Astrocyte of the spinal cord (primary cell): ENCODE measurements at places on chromosomes 5 and 9.
A peak's percentile ranks its signal among the peaks of the same experiment; 100 is the strongest.

DNA sequence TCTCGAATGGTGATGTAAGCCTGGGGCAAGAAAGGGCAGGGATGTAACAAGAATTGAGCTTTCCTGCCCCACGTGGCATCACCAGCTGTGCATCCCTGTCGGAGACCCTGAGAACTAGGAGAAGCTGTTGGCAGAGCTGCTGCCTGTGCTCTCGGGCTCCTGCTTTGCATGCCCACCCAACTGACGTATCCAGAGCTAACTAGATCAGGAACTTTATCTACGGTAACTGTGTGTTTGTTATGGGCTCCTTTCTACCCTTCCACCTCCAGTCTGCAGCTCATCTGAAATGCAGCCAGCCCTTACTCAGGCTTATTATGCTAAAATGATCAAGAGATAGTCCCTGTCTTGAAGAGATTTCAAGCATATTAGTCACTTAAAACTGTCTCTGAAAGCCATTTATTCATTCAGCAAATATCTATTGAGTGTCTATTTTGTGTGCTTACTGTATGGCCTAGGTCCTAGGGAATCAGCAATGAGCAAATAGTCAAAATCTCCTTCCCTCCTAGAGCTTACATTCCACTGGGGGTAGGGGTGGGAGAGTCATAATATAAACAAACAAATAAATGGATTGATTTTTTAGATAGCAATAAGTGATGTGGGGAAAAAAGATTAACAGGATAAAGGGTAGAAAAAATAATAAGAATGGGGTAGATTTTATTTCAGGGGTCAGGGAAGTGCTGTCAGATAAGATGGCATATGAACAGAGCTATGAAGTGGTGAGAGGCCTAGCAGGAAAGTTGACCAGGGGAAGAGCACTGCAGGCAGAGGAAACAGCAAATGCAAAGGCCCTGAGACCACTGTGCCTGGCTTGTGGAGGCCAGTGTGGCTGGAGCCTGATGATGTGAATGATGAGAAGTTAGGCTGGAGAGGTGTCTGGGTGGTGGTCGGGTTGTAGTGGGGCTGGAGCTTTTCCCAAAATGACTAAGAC is 118.2 kb downstream of the GALNT10 start:
- peak; percentile 62 for DNase-seq

DNA sequence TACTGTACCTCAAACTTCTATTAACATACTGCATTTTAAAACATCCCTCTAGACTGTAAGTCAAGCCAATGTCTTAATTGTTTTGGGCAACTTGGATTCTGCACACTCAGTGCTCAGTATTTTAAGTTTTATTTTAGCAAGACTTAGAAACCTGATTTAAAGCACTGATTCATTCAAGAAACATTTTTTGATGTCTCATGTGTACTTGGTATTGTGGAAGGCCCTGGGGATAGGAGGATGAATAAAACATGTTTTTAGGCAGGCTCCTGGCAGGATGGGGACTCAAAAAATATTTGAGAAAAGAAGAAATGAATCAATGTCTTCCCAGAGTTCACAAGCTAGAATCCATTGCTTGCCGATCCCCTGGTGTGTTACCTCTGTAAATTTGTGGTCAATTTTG is 334.0 kb upstream of the PUM3 start:
- no peak for DNase-seq

- DNase-seq = no peak
These were observed 149.9 kb upstream of the HMHB1 start for GRCh38 chr5:143662020-143662419.

GRCh38 chr9:35096035-35096849 is at the start of gene PIGO:
Gene PIGO, minus strand, starts transcription at chr9:35096591. Its CDS starts 1,026 bp downstream, at chr9:35095565.
- DNase-seq = peak; percentile 80

- DNase-seq = no peak
These were observed 19.1 kb downstream of the SH3GL2 start for GRCh38 chr9:17597977-17598376.

GRCh38 chr5:8012131-8012977 is 143.4 kb downstream of the MTRR start:
- no peak for DNase-seq

DNA sequence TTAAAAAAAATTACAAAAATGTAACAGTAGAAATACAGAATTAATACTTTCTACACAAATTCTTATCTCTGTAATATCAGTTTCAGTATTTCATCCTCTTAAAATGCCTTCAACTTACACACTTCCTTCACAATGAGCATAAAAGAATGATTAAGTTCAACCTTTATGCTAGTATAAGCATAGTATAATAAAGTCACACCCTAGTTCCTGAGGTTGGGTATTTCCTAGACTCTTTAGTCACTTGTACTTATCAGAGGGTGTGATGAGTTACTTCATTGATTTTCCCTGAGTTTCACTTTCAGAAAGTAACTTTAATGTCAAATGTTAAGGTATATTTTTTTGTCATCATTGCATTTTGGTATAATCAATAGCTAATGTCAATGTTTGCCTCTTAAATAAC is 302.4 kb downstream of the PDE4D start:
- DNase-seq = no peak

DNA sequence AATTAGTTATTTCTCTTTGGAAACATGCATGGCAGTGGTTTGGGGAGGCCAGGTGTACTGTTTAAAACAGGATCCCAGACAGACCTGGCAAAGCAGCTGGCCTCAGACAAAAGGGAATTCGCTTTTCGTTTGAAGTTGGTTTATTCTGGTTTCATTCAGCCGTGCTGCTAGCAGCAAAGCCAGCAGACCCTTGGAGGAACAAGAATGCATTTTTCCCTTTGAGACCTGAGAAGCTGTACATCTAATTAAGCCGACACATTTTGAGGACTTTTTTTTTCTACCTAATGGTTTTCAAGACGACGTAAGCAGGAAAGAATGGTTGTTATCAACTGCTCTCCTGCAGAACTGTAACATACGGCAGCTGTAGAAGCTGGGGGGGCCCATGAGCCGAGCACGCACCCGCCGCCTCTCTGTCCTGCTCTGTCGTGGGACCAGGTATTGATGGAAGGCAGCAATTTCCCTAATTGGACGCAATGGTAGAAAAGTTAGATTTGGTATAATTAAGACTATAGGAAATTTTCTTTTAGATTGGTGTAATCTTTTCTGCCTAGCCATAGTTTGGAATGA is 13.6 kb downstream of the PLEKHG4B start:
- DNase-seq = no peak

GRCh38 chr9:70415041-70415440 is 584 bp upstream of the KLF9 start:
- no peak for DNase-seq

DNA sequence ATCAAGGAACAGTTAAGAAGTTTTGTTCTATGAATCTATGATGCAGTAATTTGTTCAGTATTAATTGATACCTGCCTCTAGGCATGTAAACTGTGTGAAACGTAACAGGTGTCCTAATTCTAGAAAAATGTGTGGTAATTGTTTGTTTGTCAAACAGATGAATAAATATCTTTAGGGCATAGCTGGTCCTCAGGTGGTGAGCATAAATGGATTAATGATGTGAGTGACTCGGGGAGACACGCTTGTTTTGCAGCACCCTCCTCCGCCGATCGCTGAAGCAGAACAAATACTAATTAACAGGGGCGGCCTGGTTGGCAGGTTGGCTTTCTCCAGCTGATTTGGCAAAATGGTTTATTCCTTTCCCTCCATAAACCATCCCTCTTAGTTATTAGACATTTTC is 88.8 kb downstream of the TLE4 start:
- DNase-seq = no peak

DNA sequence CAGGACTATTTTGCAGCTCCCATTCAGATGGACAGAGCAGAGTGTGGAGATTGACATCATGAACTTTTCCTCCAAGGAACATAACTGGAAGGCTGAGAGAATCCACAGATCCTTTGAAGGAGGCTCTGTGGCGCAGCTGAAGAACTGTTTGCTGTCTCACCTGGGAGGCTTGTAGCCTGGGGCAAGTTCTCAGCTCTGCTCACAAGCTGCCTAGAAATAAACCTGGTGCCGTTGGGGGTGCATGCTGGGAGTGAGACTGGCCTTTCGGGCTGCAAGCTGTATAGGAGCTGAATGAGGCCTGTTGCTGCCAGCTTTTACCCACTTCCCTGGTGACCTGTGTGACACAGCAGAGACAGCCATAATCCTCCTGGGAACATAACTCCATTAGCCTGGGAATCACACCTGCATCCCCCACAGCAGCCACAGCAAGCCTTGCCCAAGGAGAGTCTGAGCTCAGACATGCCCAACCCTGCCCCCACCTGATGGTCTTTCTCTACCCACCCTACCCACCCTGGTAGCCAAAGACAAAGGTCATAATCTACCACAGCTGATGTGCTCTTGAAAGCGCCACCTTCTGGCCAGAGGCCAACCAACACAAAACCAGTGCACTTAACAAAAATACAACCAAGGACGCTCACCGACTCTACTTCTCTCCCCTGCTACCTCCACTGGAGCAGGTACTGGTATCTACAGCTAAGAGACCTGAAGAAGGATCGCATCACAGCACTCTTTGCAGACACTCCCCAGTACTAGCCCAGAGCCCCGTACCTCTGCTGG is 205.1 kb upstream of the MRPS30 start:
- DNase-seq = no peak

DNA sequence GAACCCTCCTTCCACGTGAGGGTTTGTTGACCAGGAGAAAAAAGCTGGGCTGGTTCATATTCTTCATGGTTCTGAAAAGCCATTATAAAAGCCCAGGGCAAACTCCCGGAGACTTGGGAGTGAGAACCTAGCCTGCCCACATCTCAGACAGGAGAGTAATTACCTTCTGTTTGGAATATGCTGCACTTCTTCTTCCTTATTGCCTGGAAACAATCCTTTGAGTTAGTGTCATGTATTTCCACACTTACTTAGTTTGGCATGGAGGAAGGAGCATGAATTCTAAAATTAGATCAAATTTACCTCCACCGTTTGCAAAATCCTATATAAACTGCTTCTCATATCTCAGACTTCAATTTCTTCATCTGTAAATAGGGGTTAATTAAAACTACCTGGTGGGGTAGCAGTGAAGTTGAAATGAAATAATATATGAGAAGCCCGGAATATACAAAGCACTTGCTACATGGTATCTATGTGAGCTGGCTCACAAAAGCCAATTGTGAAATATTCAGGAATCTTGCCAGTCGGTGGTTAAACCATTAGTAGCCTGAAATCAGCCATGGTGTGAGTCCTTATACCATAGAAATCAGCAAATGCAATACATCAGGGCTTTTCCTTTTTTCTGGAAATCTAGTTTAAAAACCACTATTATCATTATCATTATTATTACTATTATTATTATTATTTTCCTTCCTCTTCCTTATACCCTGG is 140.0 kb upstream of the RAD23B start:
- peak; percentile 19 for DNase-seq

DNA sequence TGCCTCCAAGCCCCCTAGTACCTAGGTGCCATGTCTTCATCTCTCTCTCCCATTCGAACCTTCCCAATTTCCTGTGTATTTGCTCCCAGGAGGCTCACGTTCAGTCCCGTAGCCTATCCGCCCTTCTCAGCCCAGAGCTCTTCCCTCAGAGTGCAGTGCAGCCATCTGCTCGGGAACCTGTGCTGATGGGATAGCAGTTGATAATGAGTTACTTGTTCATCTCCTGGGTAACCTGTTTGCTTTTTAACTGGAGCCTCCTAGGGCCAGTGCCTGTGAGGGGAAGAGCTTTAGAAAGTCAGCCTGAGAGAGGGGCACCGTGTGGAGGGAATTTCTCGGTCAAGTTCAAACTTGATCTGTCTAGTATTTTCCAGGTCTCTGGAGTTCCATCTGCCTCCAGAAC is 229.8 kb upstream of the IL12B start:
- DNase-seq = no peak

- DNase-seq = peak; percentile 14
These were observed 23.0 kb downstream of the FRRS1L start for GRCh38 chr9:109143881-109144562.

DNA sequence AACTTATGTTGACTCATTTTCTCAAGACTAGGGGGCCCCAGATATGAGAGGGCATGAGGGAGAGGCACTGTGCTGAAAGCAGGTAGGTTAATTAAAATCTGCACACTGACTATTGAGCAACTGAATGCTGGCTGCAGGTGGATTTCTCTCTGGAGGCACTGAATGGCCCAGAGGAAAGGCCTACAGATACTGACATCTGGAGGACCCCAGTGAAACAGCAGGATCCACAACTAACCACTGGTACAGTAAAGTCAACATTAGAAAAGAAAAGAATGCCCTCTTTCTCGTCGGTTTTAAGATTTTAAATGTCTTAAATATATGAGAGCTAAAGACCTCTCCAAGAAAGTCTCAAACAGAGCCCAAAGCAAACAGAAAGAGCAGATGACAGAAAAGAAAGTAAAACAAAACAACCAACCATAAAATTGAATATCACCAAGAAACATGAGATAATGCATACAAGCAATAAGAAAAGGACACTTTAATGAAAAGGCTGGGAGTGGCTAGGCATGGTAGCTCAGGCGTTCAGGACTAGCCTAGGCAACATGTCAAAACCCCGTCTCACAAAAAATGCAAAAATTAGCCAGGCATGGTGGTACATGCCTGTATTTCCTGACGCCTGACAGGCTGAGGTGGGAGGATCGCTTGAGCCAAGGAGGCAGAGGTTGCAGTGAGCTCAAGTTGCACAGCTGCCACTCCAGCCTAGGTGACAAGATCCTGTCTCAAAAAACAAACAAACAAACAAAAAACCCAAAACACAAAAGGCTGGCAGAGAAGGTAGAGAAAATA is 43.3 kb downstream of the PUM3 start:
- DNase-seq = no peak

- DNase-seq = no peak
These were observed 7.9 kb downstream of the OR13J1 start for GRCh38 chr9:35862328-35862727.

DNA sequence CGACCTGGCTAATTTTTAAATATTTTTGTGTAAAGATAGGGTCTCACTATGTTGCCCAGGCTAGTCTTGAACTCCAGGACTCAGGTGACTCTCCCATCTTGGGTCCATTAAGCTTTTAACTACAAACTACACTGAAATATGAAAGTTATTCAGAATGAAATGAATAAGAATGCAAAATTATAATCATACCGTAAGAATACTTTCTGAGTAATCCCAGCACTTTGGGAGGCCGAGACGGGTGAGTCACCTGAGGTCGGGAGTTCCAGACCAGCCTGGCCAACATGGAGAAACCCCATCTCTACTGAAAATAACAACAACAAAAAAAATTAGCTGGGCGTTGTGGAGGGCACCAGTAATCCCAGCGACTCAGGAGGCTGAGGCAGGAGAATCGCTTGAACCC is 1.1 kb upstream of the ORM1 start:
- peak; percentile 9 for DNase-seq
